ENCODE measurements at places on chromosomes 7 and 10. TPM values are rescaled to one million over a fixed set of nuclear protein-coding genes. Genes with fewer than 3 reads are reported as not detected.
A peak's percentile ranks its signal among the peaks of the same experiment; 100 is the strongest.

DNA sequence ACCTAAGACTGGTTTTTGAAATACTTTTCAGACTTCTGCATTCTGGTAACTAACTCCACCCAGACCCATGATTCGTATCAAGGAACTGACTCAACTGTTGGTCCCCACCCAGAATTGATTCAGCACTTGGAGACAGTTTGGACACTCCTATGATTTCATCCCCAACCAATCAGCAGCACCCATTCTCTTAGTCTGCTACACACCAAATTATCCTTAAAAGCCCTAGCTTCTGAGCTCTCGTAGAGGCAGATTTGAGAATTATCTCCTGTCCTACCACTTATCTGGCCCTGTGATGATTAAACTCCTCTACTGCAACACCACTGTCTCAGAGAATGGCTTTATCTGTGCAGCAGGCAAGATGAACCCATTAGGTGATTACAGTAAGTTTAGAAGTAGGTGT is 7.7 kb upstream of the GSTO1 start:
- DNase-seq: no peak

Gene OR6V1
- not detected for total RNA-seq

DNA sequence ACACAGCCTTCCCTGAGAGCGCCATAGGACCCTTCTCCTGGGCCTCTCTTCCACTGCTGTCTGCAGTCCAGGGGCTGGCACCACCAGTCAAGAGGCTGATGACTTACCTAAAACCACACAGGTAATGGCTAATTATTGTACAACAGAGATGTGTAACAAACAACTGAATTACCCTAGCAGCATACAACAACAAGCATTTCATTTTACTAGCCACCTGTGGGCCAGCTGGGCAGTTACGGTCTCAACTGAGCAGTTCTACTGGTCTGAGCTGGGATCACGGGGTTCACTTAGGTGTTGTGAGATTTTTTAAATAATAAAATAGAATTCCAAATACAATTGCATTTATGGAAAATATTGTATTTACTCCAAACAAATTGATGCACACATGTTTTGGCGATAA is 431.9 kb downstream of the TNS3 start:
- DNase-seq: no peak

Gene ERVW-1
- total RNA-seq: not detected

- peak; percentile 10 for DNase-seq
These were observed at the start of gene MYO3A for GRCh38 chr10:25933653-25934608. Gene MYO3A (plus strand): TSS chr10:25934229. CDS start chr10:25952111, 17,882 bp downstream.

- DNase-seq: no peak
These were observed at the start of gene NKX6-2 for GRCh38 chr10:132785723-132786475. Gene NKX6-2 (minus strand): TSS chr10:132786147. CDS start chr10:132785948, 199 bp downstream.

Gene RUFY2
- total RNA-seq: 7.3 TPM

Gene HEPACAM2
- not detected for total RNA-seq

DNA sequence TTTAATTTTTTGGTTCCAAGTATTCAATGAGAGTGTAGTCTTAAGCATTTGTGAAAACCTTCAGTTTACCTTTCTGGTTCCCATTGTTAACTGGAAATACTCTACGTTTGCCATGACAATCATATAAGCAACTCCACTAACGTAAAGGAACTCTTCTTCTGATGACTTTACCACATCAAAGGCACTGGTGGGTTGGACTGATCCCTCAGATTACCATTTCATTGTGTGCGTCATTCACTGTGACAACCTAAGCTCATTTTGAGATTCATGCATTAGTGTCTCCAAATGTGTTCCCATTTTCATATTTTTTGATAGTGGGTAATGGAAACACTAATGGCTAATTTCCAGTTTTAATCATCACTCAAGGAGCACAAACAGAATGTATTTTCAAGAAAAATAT is 119.9 kb upstream of the COL1A2 start:
- no peak for DNase-seq

DNA sequence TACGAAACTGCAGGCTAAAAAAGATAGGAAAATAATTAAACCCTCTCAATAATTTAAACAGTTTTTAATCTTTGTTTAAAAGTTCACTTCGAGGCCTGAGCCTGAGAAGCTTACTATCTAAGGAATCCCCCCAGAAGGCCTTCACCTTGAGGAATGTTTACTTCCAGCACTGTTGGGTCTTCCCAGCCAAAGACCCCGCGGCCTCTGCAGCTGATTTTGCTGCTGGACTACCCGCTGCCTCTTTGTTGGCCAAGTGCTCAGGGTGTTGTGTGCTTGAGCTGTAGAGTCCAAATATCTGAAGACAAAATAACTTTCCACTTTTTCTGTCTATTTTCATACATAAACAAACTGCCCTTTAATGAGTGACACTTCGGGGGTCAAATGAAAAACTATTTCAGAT is 292.7 kb downstream of the GLRX3 start:
- DNase-seq: no peak

Gene PRKG1
- total RNA-seq: 26.2 TPM

DNA sequence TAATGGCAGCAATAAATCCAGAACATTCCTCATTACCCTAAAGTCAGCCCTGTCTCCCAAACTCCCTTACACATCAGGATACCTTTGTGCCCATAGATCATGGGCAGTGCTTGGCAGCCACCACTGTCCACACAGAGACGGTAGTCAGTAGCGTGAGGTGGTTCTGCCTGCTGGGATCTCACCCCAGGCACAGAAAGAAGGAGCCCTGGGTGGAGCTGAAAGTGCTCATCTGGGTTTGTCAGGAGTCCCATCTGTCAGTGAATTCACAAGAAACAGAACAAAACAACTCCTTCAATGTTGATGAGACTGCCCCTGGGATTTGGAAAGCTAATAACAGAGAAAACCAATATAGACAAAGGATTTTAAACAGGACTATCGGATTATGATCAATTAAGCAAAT is 90.2 kb upstream of the PRSS58 start:
- no peak for DNase-seq

Gene MLXIPL
- total RNA-seq: 2.0 TPM

DNA sequence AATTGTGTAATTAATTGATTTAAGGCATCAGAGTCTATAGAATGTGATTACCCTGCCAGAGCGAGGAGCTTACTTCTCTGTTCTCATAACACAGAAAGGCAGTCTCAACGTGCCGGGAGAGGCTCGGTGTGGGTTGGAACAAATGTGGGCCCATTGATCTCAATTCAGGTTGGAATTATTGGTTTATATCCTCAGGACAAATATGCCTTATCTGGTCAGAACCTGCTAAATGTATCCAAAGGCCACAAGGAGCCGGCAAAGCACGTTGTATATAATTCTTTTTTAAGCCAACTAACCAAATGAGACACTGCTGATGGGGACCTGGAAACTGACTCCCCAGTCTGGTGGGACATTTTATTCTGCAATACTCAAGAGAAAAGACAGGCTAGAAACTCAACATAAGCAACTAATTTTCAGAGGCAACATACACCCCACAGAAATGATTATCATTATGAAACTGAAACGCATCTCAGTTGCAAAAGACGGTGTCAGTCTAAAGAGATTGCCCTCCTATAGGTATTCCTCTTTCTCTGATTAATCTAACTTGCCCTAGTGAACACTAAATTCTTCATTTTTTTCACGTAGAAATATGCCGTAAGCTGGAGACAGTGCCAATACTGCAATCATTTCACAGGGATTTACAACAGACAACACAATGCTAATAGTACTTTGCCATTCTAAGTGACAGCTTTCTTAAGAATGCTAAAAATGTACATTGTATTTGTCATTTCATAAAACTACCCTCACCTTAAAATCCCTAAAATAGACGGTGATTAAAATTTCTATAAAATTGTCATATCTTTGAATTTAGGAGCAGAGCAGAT is 9.4 kb downstream of the EBF3 start:
- no peak for DNase-seq

Gene AGBL3
- total RNA-seq: 0.78 TPM

Gene SGCE
- 20.5 TPM for total RNA-seq

Gene ZCCHC24
- 35.3 TPM for total RNA-seq

DNA sequence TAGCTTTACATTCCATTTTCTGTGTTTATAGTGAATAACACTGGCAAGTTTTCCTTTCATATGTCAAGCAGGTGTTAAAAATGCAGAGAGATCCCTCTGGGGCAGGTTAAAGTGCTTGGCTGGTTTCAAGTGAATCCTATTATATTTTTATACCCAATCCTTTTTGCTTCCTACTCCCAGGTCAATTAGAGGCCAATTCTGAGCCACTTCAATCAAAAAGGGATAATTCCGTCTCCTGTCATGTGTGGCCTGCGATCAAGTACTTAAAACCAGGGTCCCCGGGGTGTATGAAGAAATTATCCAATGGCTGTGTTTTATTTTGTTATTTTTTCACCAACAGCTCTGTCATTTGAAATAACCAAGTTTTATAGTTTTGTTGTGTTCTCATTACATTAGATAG is 313.2 kb downstream of the PRPF18 start:
- DNase-seq: no peak

Gene KDM7A
- 8.9 TPM for total RNA-seq

GRCh38 chr7:114264023-114264422 is 150.6 kb upstream of the FOXP2 start:
- no peak for DNase-seq

- no peak for DNase-seq
These were observed 31.3 kb downstream of the RAPGEF5 start for GRCh38 chr7:22325671-22326070.

- no peak for DNase-seq
These were observed 32.6 kb downstream of the LHPP start for GRCh38 chr10:124494046-124494807.

- DNase-seq: no peak
These were observed 3.1 kb upstream of the CFTR start for GRCh38 chr7:117476557-117477215.

Gene CRHR2
- 0.21 TPM for total RNA-seq

GRCh38 chr7:30493228-30493627 is 11.4 kb downstream of the GGCT start:
- no peak for DNase-seq

GRCh38 chr10:93494494-93494893 is 1.9 kb upstream of the CEP55 start:
- DNase-seq: no peak

Gene TDRD1
- 6.0 TPM for total RNA-seq

DNA sequence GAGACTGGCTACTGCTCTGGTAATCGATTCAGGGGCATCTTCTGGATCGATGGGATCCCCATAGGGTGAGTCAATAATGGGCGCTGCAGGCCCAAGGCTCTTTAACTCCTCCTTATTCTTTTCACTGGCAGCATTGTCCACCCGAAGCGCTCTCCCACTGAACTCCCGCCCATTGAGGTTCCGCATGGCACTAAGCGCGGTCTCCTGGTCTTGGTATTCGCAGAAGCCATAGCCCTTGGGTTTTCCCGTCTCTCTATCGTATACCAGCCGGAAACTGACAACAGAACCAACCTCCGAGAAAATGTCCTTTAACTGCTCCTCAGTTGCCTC is 285 bp downstream of the CSTF2T start:
- no peak for DNase-seq

DNA sequence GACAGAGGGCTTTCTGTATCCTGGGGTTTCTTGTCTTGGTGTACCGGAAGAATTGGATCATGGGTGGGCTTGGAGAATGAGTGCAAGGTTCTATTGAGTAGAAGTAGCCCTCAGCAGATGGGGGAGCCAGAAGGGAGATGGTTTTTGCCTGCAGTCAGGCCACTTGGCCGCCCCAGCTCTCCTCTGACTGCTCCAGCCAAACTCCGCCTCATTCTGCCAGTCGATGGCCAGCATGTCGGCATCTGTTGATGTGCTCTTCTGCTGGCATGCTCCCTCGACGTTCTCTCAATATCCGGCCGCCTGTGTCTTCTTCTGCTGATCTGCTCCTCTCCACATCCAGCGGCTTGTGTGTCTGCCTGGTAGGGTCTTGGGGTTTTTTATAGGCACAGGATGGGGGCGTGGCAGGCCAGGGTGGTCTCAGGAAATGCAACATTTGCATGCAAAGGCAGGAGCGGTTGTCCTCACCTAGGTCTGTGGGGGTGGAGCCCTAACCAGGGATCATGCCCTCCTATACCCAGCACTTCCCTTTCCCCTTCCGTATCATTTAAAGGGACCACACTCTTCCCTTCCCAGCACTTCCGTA is 40.2 kb upstream of the TNS3 start:
- DNase-seq: no peak

GRCh38 chr10:101489355-101489754 is 98.7 kb downstream of the POLL start:
- no peak for DNase-seq

Gene POU6F2
- 0.27 TPM for total RNA-seq

GRCh38 chr10:66307826-66308225 is 618.0 kb upstream of the LRRTM3 start:
- no peak for DNase-seq

- DNase-seq: no peak
These were observed 23.9 kb upstream of the FAM107B start for GRCh38 chr10:14798636-14799035.

GRCh38 chr7:21504021-21504420 is 38.8 kb upstream of the DNAH11 start:
- no peak for DNase-seq

- DNase-seq: no peak
These were observed 278.1 kb downstream of the HTR7 start for GRCh38 chr10:90579602-90580242.

GRCh38 chr7:137985253-137985896 is 16.5 kb downstream of the CREB3L2 start:
- no peak for DNase-seq

GRCh38 chr10:114441107-114441506 is 36.8 kb upstream of the AFAP1L2 start:
- no peak for DNase-seq

- peak; percentile 15 for DNase-seq
These were observed 30.3 kb downstream of the CACNA2D1 start for GRCh38 chr7:82413237-82413636.

- no peak for DNase-seq
These were observed 235.9 kb downstream of the COBL start for GRCh38 chr7:51080622-51081269.

Gene AGR2
- not detected for total RNA-seq

Gene AGAP5
- total RNA-seq: 4.2 TPM

Gene DYDC2
- total RNA-seq: not detected

- no peak for DNase-seq
These were observed 64.7 kb downstream of the SLIT1 start for GRCh38 chr10:97121041-97121440.

DNA sequence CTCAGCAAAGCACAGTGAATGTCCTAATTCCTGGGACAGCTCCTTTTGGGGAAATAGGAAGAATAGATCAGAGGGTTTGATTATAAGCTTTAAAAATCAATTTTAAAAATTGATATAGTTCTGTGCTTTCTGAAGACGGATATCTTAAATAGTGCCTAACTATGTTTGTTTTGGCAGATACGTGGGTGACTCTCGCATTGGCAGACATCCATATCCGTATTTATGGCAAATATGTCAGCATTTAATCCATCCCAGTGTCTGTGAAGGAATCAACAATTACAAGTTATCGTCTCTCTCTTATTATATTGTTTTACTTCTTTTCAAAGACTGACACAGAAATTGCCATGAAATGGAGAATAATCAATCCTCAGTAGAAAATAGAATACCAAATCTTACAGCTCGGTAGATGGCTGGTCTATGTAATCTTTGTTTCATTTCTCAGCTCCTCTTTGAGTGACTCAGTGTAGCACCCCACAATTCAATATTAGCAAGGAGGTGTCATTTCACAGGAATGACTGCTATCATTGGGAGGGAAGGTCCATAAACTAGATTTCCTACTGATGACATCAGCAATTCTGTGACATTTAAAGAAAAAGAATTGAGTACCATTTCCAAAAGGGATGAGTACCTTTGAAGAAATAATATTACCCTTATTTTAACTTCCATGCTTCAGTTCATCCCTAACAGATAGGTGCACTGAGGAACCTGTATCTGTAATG is 186.4 kb upstream of the NFE2L3 start:
- DNase-seq: no peak

Gene SFTPA1
- not detected for total RNA-seq

GRCh38 chr7:128906766-128907559 is 3.5 kb downstream of the KCP start:
- no peak for DNase-seq

Gene SFMBT2
- 10.8 TPM for total RNA-seq

- no peak for DNase-seq
These were observed 98.9 kb upstream of the KIF5B start for GRCh38 chr10:32155075-32155516.
